ENCODE measurements at places on chromosomes 16 and 17.

DNA sequence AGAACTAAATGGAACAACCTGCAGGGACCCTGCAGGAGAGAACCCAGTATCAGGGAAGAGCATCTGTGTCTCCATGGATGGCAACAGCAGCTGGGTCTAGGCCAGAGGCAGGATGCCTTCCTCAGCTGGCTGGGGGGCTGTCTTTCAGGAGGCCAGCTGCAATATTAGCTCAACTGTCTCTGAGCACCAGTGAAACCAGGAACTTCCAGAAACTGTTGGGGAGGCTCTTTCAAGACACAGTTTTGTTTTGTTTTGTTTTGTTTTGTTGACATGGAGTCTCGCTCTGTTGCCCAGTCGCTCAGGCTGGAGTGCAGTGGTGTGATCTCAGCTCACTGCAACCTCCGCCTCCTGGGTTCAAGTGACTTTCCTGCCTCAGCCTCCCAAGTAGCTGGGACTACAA, 7.6 kb downstream of the GPR142 start:
- DNase-seq, result no peak

DNA sequence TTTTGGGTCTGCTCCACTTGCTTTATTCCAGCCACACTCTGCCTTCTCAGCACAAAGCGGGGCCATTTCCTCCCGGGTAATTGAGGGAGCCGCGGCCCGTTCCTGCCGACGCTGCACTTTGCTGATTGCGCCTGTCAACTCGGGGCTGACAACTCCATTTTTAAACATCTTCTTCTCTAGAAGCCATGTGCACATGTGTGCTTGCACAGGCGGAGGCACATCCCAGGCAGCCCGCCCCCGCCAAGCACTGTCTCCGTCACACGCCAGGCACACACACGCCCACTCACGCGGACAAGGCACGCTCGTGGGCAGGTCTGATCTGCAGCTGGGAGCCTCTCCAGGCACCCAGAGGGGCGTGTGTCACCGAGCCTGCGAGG, 63.2 kb downstream of the ENGASE start:
- no peak for DNase-seq

- no peak for DNase-seq
Measured at GRCh38 chr16:68375801-68376536, 65.2 kb downstream of the PRMT7 start.

DNA sequence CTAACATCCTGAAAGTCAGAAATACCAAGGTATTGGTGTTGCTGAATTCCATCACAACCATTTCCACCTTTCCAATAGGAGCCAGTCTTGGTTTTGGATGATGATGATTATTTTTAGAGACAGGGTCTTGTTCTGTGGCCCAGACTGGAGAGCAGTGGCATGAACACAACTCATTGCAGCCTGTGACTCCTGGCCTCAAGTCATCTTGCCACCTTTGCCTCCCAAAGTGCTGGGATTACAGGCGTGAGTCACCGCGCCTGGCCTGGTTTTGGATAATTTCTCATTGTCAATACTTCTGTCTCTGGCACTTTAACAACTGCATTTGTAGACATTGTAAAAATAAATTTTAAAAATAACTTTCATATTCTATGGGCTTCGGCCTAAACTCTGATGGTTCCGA, 22.6 kb downstream of the STAT5B start:
- no peak for DNase-seq

- no peak for DNase-seq
Measured at GRCh38 chr16:3458852-3459361, 15.4 kb downstream of the NAA60 start.

GRCh38 chr16:10949424-10949970, 5.1 kb downstream of the CLEC16A start:
- DNase-seq, result no peak

GRCh38 chr17:10089196-10089804, 109.1 kb downstream of the GAS7 start:
- no peak for DNase-seq

GRCh38 chr17:58686980-58687379, 4.9 kb downstream of the TEX14 start:
- DNase-seq, result no peak

DNA sequence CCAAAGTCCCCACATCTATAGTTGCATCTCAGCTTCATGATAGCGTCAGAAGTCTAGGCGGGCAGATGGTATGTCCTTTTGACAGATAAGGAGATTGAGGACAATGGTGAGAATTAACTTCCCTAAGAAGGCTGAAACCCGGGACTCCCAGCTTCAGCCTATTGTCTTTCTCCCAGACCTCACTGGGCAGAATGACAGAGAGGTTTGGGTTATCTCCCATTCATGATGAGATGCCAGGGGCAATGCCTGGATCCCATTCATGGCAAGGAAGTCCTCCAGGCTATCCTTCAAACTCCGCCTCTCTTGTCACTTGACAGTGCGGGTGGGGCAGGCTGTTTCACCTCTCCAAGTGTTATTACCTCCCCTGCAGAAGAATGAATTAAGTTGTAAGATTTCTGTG, 100.3 kb downstream of the IRX5 start:
- DNase-seq, result no peak

DNA sequence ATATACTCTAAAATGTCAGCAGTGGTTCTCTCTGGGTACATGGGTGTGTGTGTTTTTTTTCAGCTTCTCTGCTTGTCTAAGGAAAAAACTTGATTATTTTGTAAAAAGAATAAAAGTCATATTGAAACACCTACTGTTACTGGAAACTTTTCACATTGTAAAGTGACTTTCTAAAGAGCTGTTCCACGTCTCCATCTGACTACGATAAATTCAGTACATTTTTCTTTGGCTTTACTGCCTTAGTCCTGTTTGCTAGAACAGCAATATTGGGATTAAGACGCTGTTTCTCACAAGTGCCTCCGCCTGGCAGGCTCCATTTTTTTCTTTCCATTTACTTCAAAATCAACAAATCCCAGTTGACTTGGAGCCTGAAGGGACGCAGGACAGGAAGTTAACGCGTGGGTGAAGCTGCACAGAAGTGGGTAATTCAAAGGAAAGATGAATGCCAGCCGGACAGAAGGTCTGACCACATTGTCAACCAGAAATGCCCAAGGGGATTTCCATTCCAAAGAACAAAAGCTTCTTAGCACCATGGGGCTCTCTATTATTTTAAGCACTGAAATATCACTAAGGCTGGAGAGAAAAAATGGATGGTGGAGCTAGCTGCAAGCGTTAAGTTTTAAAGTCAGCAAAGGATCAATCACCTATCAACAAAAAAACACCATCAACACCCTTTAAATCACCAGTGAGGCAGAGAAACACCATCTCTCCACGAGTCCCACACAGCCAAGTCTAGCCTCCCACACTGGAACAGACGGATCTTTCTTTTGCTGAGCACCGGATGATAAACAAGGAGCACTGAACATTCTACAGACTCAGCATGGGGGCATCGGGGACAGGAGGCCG, 8.4 kb downstream of the GLOD4 start:
- DNase-seq, result no peak

DNA sequence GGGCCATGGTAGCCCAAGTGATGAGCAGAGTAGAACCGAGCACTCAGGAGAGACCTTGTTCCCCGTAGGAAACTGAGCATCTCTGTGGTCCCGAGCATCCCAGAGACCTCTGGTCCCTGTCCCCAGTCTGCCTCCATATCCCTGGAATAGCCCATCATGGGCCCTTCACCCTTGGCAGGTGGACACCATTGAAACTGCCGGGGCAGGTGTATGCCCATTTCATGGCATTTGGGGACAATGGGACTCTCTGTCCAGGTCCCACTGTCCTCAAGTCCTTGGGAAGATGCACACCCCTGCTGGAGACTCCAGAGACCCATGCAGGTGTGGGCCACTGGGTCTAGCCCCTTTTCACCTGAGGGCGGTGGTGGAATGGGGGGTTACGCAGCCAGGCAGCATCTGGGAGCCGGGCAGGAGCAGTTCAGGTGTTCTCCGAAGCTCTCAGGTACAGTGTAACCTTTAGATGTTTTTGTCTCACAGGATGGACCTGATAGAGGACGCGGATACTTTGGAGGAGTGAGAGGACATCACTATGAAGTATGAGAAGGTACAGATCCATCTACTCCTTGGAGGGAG, 75.9 kb downstream of the GOSR1 start:
- DNase-seq, result no peak

DNA sequence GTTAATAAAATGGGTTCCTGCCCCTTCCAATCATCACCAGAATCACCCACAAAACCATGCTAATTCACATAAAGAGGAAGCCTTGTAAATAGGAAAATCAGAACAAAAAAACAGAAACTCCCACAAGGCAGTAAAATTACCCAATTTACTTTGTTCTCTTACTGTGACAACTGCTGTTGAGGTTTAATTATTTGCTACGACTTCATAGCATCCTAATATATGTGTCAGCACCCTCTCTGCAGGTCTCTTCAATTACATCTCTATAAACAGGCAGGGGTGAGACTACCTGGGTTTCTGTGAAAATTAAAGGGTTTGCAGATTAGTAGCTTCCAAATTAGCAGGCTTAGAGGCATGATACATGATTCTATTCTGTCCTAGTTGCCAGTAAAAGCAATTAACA, 2.7 kb downstream of the WDR59 start:
- no peak for DNase-seq

GRCh38 chr16:46768809-46769208, 20.7 kb upstream of the MYLK3 start:
- no peak for DNase-seq

GRCh38 chr16:24834459-24835335, 11.1 kb upstream of the SLC5A11 start:
- DNase-seq, result no peak

- no peak for DNase-seq
Measured at GRCh38 chr16:14641926-14642325, 9.2 kb downstream of the BFAR start.

DNA sequence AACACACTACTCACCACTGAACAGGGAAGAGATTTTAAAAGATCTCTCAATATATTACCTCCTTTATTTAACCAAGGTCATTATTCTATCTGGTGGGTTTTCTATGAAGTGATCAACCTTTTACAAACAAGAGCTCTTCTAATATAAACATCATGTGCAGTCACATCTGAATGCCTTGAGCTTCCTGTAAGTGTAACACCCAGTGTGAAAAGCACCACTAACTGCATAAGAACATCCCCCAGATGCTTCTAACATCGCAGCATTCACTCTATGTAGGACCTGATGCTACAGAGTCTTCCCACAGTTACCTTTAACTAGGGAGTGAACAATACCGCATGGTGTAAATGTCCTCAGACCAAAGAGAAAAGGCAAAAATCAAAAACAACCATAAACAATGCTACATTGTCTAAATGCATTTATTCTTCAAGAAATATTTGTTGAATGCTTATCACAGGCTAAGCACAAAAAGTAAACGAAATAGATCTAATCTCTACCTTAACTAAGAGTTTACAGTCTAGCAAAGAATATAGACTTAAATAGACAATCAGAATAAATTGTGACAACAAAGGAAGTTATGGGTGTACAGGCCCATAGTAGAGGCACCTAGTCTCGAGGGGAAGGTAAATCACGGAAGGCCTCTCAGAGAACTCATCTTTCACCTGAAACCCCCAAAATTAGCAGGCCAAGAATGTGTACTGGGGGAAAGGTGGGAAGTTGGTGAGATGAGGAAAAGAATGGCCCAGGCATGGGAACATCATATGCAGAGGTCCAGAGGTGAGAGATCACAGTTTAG, 16.2 kb downstream of the SKAP1 start:
- no peak for DNase-seq

DNA sequence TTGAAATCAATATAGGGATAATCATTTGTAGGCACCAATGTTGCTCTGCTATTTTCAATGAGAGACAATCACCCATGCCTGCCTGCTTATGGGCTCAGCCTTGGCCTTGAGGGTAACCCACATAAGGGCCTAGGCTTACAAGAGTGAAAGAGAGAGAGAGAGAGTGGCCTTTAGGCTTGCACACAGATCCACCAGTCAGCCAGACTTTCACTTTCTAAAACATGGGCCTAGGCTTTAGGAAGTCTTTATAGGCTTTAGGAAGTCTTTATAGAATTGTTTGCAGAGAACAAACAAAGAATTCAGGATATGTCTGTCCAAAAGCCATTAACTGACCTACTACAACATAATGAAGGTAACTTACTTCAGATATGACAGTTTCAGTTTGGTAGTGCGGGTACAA, 3.4 kb downstream of the ABCA9 start:
- DNase-seq, result no peak

DNA sequence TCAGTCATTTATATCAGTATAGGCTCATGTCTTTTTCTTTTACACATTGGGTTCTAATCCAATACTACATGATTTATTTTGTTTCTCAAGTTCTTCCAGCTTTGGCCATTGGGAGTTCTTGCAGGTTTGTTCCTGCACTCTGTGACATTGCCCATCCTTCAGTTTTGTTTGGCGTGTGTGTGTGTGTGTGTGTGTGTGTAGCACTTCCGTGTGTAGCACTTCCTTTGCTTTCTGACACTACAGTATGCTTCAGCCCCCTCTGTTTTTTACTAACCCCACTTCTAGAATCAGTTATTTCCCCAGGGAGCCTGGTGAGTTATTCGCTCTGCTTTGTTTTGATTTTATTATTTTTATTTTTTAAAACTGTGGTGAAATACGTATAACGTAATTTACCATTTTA, 75.6 kb upstream of the LGALS9 start:
- no peak for DNase-seq

DNA sequence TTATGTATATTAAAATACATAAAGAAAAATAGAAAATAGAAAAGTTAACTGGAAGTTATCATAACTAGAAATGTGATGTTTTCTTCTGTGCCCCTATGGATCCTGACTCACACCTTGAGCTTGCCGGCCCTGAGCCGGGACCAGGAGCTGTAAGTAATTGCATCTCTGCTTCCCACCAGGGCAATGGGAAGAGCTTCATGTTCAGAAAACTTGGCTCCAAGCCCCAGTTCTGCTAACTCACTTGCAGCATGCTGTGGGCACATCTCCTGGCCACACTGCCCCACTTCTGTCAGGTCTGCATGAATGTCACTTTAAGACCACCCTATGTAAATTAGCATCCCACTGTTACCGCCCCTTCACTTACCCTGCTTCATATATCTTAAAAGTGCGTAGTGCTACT, 37.2 kb downstream of the GNAO1 start:
- no peak for DNase-seq

GRCh38 chr16:57144027-57144426, 41.8 kb downstream of the PSME3IP1 start:
- no peak for DNase-seq

- DNase-seq, result no peak
Measured at GRCh38 chr16:58649707-58650106, 20.1 kb upstream of the CNOT1 start.

- DNase-seq, result no peak
Measured at GRCh38 chr16:6682142-6682811, 650.4 kb upstream of the RBFOX1 start.

- DNase-seq, result no peak
Measured at GRCh38 chr17:37276475-37276874, 99.3 kb upstream of the C17orf78 start.

GRCh38 chr16:57585051-57585687, 42.7 kb downstream of the ADGRG5 start:
- DNase-seq, result no peak

GRCh38 chr17:1473170-1473569, 17.1 kb upstream of the CRK start:
- DNase-seq, result no peak
